Dermis blood vessel endothelial cell (primary cell): ENCODE measurements at places on chromosomes 4 and X. TPM values are rescaled to one million over a fixed set of nuclear protein-coding genes. Genes with fewer than 3 reads are reported as not detected.
A peak's percentile ranks its signal among the peaks of the same experiment; 100 is the strongest.

DNA sequence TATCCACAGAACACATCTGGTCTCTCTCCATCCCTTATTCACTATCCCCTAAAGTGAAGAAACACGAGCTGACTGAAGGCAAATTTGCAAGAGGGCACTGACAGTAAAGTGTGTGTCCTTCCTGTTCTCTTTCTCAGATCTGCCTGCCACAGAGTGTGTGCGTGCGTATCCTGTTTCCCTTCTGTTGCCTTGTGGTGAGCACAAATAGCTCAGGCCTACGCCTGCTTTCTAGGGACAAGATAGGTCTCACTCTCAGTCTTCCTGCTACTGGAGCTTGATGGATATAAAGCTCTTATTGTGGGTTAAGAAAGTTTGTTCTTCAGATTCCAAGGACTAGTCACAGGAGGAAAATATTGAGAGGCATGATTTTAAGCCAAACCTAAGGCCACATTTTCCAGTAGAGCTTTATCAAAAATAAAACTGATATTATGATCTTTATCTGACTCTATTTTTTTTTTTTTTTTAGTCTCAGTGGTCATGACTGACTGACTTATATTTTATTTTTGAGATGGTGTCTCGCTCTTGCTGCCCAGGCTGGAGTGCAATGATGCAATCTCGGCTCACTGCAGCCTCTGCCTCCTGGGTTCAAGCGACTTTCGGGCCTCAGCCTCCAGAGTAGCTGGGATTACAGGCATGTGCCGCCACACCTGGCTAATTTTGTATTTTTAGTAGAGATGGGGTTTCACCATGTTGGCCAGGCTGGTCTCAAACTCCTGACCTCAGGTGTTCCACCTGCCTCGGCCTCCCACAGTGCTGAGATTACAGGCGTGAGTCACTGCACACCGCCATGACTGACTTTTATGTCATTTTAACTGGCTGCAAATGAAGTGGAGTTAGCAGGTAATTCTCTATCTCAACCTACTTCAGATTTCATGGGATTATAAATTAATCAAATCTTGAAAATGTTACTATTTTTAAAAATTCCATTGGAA lies 140.3 kb upstream of the SH3RF1 start:
- peak; percentile 56 for DNase-seq

DNA sequence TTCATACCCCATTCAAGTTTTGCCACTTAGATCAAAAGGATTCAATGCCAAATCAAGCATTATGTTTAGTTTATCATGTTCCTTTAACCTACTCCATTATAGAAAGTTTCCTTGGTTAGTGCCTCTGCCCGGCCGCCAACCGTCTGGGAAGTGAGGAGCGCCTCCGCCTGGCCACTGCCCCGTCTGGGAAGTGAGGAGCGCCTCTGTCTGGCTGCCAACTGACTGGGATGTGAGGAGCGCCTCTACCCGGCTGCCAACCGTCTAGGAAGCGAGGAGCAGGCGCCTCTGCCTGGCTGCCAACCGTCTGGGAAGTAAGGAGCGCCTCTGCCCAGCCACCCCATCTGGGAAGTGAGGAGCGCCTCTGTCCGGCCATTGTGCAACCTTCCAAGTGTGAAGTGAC lies 36.3 kb upstream of the PDGFRA start:
- no peak for DNase-seq

DNA sequence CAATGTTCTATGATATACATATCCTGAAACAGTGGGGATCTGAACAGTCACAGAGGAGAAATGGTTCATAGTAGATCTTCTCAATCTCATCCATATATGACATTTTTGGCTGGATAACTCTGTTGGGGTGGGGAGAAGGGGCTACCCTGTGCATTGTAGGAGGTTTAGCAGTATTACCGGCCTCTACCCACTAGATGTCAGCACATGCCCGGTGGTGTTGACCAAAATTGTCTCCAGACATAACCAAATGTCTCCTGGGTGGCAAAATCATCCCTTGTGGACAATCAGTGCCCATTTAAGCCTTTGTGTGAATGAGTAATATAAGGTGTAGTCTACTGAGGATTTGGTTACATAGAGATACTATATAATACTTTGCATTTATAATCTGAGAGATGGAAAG lies 89.9 kb downstream of the PLS3 start:
- DNase-seq: peak; percentile 54

GRCh38 chr4:138439143-138439581 lies 197.0 kb upstream of the SLC7A11 start:
- DNase-seq: peak; percentile 50

DNA sequence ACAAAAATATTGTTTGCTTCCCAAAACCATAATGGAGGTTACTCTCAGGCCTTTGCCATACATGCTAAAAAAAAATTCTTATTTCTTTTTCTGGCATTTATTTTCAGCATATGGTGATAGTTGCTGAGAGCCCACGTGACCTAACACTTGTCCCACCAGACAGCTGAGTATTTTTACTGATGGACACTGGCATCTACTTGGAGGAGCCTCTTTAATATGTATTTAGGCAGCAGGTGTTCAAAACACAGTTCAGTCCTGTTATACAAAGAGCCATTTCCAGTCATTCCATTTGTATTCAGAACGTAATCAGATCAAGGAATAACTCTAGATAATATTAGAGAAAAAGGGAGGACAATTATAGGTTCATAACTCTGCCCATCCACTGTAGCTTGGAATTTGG lies 95.5 kb downstream of the CXCL13 start:
- no peak for DNase-seq

DNA sequence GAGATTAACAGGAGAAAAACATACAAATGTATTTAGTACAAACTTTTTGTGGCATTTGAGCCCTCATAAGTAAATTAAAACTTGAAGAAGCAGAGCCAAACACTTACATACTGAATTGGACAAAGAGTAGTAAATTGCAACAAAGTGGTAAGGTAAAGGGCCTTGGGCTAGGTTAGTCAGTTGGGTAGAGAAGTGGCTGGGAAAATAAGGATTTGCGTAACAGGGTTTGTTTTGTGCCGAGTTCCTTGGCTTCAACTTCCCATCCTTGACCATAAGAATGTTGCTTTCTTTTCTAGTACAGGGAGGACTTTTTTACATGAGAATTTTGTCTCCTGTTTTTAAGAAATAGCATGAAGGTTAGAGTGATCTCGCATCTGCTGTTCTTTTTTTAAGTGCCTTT lies 33.3 kb upstream of the DSPP start:
- DNase-seq: no peak

DNA sequence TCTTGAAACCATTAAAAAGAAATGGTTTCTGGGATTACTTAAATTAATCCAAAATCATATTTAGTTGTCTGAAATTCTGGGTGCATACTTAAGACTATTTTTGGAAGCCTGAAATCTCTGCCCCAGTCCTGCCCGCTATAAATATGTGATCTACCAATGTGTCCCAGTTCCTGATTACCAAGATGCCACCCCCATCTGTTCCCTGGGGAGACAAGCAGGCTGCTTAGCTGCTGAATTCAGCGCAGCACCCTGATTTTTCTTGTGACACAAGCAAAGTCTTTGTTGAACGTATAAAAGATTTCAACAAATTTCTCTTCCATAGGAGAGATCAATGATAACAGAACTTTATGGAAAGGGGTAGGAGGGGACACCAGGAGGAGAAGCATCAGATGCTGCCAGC lies 100.6 kb upstream of the PRPS2 start:
- no peak for DNase-seq

- no peak for DNase-seq
Observed at GRCh38 chr4:738781-739280, 33.2 kb downstream of the PCGF3 start.

GRCh38 chr4:4549534-4549933 lies 7.7 kb upstream of the STX18 start:
- peak; percentile 44 for DNase-seq

DNA sequence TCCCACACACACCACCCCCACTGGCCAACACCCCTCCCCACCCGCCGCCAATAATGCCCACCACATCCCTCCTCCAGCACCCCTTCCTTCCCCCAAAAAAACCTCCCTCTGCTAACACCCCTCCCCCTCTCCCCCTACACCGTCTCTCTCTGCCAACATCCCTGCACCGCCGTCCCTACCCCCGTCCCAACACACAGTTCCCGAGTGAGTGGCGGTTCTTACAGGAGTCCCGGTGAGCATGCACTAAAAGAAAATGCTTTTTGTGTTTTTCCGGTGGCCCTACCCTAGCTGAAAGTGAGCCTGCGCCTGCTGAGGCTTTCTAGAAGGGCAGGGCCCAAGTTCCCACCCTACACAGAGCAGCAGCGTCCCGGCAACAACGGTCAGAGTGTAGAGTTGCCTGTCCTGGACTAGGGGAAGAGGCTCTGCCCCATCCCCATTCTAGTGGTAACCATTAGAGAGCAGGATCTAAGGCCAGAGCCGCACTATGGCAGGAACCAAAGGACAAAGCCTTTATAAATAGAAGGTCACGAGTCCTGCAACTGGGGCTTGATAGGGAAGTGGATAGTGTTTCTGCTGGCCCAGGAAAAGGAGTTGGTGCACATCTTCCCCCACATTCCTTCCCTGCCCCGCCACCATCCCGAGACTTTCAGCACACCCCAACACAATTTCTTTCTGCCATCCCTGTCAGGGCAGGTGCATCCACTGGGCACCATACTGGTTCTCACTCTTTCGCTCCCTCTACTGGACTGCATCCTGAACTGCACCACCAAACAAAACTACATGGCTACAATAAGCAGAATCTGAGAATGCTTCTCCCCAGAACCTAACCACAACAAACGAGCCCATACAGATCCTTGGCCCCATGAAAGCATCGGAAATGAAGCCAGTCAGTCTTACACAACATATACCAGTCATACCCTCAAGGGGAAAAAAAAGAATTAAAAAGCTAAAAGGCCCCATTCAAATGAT lies 78.1 kb upstream of the PAGE3 start:
- DNase-seq: peak; percentile 55

DNA sequence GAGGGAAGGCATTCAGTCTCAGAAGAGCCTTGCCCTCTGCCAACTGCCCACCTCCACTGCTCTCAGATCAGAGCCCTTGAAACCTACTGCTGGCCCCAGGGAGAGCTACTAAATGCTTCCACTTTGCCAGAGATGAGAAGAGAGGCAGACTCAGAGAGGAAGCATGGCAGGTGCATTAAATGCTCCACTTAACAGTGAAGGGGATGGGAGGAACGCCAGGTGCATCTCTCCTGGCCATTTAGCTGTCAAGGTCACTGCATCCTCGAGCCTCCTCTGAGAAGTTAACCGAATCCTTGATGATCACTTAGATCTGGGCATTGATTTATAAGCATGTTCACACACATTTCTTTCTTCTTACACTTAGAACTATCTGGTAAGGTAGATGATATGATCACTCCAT lies 15.0 kb downstream of the TRPC5 start:
- DNase-seq: no peak

DNA sequence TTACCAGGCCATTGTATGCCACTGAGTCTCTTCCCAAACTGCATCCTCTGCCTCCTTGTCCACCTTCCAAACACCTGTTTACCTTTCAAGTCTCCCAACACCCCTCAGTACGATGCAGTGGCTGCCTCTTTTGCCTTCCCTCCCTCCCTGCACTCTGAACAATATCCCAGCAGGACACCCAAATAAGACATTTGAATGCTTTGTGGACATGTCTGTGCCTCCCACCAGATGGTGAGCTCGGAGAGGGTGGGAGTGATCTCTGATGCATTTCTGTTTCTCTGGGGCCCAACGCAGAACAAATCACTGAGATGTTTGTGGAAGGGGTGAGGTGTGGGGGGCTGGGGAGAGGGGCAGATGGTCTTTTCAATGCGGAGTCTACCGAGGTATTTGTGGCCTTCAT lies 33.4 kb downstream of the PJA1 start:
- no peak for DNase-seq

DNA sequence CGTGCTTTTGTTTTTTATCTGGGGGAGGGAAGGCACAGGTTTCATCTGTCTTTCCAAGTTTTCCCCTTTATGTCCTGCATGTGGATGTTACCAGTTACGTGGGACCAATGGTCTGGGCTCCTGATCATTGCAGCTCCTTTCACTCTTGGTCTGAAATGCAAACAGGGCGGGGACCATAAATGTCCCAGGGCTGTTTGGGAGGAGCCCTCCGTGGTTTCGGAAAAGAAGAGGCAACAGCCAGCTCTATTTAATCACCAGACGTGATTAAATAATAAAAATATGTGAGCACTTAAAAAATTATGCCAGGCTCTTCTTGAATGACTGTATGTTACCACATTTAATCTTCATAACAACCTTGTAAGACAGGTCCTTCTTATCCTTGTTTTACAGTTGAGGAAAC lies 30.8 kb upstream of the C1GALT1C1 start:
- DNase-seq: no peak

GRCh38 chr4:122879001-122879400 lies 43.4 kb downstream of the NUDT6 start:
- DNase-seq: no peak

DNA sequence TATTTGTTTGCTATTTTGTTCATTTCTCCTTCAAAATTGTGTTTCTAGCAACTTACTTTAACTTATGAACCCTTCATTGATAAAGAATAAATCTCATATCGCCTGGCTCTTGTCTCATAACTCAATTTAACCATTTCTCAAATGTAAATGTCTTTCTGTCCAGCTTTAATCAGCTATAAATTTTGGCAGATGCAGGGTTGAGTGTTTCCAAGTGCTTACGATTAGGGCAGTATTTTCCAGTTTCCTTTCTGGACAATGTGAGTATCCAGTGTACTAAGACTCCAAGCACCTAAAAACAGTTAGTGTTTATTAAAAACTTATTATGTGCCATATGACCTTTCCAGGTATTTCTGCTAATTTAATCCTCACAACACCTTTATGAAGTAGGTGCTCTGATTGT lies 218.6 kb upstream of the GK2 start:
- no peak for DNase-seq

- no peak for DNase-seq
Observed at GRCh38 chrX:48794340-48794910, 7.4 kb upstream of the HDAC6 start.

GRCh38 chrX:115895678-115896329 lies 274.7 kb upstream of the AGTR2 start:
- DNase-seq: no peak

DNA sequence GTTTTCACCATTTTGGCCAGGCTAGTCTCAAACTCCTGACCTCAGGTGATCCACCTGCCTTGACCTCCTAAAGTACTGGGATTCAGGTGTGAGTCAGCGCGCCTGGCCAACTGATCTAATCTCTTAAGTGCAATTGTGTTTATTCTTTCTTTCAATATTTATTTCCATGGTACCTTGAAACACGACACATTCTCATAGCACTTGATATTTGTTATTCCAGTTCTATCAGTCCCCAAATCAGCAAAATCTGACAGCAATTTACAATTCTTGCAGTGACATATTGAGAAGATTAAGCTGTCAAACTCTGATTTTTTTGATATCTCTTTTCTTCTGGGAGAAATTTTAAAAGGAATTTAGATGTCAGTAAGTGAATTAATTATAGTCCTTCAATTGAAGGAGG lies 218.1 kb upstream of the FAT4 start:
- DNase-seq: no peak

The TACR3 gene
- total RNA-seq: not detected in 2 replicates

The PAGE5 gene
- not detected in 2 replicates for total RNA-seq

The GAGE12F gene
- total RNA-seq: not detected in 2 replicates

The GPRASP3 gene
- 6.0 TPM in 2 replicates for total RNA-seq

The SYTL5 gene
- total RNA-seq: under 0.01 TPM in 1 of 2 replicates, not detected in the other

The F8A2 gene
- 0.17 TPM in 1 of 2 replicates, not detected in the other for total RNA-seq

The DCAF12L2 gene
- total RNA-seq: under 0.01 and 0.05 TPM in 2 replicates

The KLB gene
- total RNA-seq: under 0.01 TPM in 1 of 2 replicates, not detected in the other

The BGN gene
- total RNA-seq: 27.4 and 53.9 TPM in 2 replicates
